ENCODE measurements at places on chromosomes 11 and 22.
A peak's percentile ranks its signal among the peaks of the same experiment; 100 is the strongest.

DNA sequence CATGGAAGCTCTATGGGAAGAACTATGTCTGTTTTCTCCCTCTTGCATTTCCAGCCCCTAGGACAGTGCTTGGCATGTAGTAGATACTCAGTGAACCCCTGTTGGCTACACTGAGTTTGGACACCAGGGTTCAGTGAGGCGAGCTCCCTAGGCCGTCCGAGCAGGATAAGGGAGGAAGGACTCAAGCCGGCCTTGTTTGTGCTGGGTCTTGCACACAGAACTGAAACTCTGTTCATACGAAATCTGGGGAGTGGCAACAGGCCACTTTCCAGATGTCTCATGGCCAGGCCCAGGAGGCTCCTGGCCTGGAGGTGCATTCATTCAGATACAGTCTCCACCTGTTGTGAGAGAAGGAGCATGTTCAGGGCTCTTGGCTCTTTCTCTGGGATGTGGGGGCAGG lies 23.6 kb upstream of the LMO1 start:
- no peak for DNase-seq

- no peak for DNase-seq
Measured at GRCh38 chr22:19959587-19960490, 18.2 kb upstream of the TXNRD2 start.

GRCh38 chr22:45587638-45588505 lies 83.8 kb upstream of the ATXN10 start:
- no peak for DNase-seq

GRCh38 chr22:40310081-40310767 lies 36.1 kb upstream of the ADSL start:
- no peak for DNase-seq

- no peak for DNase-seq
Measured at GRCh38 chr11:116371146-116371545, 401.6 kb downstream of the BUD13 start.

- no peak for DNase-seq
Measured at GRCh38 chr22:44407171-44407986, 90.7 kb downstream of the RTL6 start.

DNA sequence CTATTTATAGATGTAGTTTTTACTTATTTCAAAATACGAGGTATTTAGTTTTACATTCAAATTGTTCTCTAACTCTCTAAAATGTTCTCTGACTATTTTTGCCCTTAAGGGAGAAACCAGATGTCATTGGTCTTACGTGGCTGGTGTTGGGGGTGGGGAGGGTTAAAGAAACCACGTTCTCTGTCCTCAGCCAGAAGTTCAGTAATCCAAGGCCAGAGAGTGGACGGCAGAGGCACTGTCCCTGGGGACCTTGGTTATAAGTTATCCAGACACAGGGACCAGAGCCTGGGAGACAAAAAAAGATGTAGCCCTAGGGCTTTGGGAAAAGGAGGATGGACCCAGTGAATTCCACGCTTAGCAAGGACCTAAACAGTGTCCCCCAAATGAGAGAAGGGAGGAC lies 706 bp upstream of the OR51E1 start:
- no peak for DNase-seq

- DNase-seq = no peak
Measured at GRCh38 chr11:115360186-115360824, 143.9 kb downstream of the CADM1 start.

GRCh38 chr11:36567694-36568093 lies at the start of gene RAG1:
Gene RAG1 (plus strand): TSS chr11:36568007. CDS start chr11:36573305, 5,298 bp downstream.
- no peak for DNase-seq

DNA sequence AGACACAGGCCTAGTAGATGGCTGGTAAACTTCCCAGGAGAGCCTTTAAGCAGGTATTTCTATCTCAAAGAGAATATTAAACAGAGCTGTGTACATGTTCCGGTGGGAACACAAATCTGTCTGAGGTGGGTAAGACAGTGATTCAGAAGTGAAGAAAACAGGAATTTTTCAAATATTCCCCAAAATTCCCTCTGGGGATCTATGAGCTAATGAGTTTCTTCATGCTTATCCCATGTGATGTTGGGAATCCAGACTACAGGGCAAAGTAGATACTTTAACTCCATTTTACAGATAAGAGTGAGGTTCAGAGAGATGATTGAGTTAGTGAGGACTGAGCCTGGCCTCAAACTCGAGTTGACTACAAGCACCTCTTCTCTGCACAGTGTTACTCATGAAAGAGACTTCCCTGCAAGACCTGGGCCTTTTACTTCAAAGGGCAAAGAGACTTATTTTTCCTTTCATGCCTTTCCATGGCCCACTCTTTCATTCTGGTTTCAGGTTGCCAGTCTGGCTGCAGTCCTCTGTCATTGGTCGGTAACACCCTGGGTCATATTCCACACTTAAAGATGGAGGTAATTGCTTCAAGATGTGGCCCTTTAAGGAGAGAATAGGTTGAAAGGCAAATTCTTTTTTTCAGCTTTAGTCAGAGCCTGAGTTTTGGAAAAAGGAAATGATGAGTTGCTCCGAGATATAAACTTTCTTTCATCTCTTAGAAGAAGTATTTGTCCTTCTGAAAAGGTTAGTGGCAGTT lies 70.1 kb downstream of the CYB5R2 start:
- no peak for DNase-seq

GRCh38 chr11:121841487-121842191 lies 274.4 kb downstream of the BLID start:
- DNase-seq = no peak

- peak; percentile 20 for DNase-seq
Measured at GRCh38 chr11:3004481-3004880, 12.4 kb upstream of the NAP1L4 start.

DNA sequence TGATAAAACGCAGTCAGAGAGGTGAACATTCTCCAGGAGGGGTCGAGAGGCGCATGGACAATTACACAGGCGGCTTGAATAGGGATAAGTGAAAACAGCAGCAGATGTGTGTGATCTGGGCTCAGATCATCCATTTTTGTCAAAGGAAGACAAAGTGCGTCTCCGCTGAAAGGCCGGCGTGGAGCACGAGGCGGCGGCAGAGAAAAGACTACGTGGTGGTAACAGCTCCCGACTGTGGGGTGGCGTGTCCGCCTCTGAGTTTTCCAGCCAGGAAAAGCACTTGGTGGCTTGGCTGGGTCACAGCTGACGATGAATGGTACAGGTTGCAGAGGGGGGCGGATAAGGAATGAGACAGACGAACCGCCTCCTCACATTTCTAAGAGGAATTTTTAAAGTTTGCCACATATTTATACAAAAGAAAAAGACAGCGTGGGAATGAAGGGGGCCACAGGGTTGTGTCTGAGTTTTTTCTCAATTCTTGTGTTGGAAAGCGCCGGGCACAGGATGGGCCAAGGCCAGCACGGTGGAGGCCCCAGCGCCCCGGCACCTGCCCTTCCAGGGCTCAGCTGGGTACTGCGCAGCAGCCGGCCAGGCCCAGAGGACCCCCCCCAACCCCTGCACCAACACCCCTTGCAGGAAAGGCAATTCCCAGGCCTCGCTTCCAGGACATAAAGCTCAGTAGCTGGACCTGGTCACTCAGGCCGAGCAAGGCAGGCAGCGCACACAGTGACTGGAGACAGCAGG lies 80.4 kb downstream of the TRMU start:
- no peak for DNase-seq

GRCh38 chr11:33877038-33877437 lies 14.8 kb downstream of the LMO2 start:
- DNase-seq = no peak

DNA sequence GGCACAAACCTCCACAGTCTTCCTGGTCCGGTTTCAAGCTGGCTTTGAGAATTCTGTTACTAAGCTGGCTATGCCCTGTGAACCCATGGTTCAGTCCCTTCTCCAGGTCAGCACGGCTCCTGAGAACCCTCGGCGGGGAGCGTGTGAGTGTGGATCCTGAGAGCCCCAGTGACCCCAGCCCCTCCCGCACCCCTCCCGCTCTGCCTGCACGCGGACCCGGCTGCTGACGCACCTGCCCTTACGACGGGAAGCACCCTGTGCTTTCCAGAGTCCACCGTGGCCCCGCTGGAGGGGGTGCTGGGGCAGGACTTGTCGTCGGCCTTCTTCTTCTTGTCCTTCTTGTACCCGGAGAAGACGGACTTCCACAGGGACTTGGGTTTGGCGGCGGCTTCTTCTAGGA lies 42.8 kb upstream of the BID start:
- no peak for DNase-seq

DNA sequence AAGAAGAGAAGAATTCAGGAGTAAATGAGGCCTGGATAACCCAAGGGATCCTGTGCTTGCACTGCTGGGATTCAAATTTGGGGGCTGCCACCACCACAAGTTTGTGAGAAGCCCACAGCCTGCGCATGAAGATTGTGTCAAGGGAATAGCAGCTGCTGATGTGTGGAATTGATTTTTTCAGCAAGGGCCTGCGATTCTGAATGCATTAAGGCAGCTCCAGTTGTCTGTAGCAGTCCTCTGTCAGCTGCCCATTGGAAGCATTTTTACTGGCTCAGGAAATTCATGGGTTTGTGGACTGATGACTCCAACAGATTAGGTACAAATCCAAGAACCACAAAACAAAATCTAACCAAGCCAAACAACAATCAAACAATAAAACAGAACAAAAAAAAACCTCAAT lies 14.0 kb downstream of the ARVCF start:
- no peak for DNase-seq

- DNase-seq = peak; percentile 11
Measured at GRCh38 chr11:48900131-48900800, 83.4 kb downstream of the TRIM51G start.

GRCh38 chr11:46060013-46060412 lies 61.2 kb downstream of the PHF21A start:
- DNase-seq = no peak

- no peak for DNase-seq
Measured at GRCh38 chr11:34855021-34855753, 61.0 kb downstream of the APIP start.
